ENCODE measurements at places on chromosomes 2 and 18.

GRCh38 chr18:77365667-77366066 lies 116.0 kb downstream of the GALR1 start:
- no peak for DNase-seq

GRCh38 chr2:142130111-142131009 lies 456 bp downstream of the LRP1B start:
- peak; percentile 61 for DNase-seq

GRCh38 chr18:79905993-79906392 lies 45.5 kb downstream of the SLC66A2 start:
- no peak for DNase-seq

DNA sequence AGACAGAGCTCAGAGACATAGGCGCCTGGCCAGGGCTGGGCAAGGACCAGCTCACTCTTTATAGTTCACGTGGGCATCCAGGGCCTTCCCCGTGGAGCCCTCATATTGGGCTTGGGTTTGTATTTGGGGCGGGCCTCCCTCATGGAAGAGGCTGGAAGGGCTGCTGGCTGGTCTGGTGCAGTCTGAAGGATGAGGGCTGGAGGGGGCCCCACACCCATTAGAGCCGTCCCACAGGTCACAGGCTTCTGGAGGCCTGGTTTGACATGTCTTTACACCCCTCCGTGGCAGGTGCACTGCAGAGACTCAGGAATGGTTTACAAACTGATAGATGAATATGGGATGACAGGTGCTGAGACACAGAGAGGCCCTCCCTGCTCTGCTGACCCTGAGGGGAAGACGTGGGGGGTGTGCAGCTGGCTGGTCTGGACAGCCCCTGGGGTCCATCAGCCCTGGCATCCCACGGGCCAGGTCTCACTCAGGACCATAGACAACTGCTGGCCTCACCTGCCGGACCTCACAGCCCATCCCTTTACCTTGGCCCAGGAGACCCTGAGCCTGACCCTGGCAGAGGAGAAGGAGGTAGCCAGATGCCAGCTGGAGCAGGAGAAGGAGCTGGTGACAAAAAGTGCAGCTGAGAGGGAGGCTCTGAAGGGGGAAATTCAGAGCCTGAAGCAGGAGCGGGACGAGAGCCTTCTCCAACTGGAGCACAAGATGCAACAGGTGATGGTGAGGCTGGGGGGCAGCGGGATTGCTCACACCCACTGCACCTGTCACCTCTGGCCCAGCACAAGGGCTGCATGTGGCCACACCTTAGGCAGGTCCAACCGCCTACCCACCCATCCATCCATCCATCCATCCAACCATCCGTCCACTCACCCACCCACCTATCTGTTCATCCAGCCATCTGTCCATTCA lies 43.9 kb downstream of the CROCC2 start:
- DNase-seq = no peak

DNA sequence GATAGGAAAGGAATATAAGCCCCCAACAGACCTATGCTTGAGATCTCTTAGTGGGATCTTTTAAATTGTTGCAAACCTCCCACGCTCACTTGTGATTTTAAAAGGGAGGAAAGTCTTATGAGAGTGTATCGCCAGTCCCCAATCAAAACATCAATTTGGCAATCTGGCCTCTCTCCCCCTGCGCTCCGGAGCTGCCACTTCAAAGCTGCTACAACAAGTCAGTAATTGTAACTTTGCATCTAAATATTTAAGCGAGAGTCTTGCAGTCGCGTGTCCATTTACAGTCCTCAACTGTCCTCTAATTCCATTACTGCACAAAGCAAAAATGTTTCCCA lies 8.4 kb downstream of the PAX3 start:
- no peak for DNase-seq

DNA sequence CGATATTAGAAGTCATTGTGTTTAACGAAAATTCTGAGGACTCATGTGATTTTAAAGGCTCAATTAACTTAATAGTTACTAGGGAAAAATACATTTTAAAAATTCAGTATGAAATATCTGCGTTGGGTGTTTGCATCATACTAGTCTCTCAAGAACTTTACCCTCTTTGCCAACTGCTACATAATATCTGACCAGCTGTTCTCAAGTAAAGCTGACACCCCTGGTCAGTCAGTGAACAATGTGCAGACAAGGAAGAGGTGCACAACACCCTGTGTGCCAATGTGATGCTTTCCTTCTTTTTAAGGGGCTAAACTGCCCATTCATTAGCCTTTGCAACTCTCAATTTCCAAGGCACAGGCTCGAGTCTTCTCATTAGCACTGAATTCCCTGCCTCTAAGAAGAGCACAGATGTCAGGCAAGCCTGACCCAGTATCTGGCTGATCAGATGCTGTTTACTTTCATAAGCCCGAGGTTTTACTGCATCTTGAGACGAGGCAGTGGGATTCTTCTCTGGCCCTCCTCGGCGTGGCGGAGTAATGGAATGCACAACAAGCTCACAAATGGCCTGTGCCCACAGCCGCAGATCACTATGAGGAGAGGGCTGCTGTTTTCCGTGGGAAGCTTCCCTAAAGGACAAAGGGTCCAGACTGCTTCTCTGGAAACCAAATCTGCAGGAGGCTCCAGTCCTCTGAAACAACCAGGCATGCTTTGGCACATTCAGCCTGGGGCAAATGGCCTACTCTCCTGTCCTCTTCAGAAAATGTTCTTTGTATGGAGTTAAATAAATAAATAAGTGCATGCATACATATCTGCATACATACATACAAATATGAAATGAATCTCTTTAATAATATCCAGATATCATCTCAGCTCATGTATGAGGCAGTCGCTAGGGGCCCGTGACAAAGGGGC lies 240.3 kb downstream of the ZNF521 start:
- no peak for DNase-seq

DNA sequence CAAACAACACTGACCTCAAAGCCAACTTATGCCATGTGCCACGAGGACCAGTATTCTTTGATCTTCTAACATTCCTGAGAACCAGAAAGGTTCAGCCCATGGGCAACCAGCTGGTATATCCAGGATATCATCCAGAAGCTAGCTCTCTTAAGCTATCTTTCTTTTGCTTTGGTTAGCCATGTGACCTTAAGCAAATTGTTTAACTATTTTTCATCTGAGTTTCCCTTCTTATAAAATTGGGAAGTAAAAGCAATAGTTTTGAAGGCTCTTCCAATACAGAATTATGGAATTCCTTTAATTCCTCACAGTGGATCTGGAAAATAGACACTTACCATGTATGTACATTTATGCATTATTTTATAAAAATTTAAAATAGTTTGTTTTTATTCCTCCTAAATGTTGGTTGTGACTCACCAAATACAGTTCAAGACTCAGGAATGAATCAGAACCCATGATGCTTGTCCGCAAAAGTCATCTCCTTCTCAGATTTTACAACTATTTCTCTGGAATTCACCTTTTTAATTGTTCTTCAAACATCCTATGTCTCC lies 435.7 kb downstream of the ZEB2 start:
- peak; percentile 93 for DNase-seq

- DNase-seq = peak; percentile 27
Observed at GRCh38 chr2:203446071-203446481, 89.0 kb downstream of the RAPH1 start.

DNA sequence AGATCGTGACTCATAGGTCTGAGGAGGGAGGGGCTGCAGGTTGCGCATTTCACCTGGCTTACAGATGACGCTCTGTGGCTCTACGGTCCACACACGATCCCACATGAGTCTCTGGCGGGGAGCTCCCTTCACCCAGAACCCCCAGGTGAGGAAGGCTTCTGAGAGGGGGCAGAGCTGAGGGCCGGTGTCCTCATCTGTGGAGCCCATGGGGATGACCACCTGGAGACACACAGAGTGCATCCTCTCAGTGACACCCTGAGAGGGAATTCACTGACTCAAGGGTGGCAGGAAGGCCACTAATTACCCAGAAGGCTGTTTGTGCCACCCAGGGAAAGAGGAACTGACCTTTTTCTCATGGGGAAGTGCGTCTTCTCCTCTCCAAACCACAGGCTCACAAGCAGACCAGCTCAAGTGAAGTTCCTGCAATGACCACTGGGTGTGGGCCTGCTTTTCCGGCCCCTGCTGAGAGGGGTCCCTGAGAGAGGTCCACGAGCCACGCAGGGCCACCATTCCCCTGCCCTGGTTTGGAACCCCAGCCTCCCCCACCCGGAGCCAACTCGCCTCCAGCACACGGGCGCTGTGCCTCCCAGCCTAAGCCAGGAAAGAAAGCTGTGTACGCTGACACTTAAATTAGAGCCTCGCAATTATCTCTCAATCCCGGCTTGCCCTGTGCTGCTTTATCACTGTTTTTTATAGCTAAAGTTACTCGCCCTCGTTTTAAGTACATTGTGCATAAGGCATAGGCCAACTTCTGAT lies 114.1 kb downstream of the BCL11A start:
- DNase-seq = no peak

DNA sequence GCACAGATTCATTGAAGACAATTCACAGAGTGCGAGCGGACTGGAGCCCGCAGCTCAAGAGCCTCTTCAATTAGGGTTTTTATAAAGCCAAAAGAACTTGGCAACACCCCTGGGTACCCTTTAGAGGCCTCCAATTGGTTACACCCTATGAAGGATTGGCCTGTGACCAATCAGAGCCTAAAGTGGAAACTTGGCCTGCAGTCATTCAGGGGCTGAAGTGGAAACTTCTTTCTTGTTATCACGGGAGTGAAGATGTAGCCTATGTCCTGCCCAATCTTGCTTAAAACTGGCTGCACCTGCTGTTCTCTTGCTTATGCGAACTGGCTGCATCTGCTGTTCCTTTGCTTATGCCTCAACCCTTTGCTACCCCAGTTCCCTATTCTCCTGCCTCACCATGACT lies 1.8 kb upstream of the HJURP start:
- no peak for DNase-seq

DNA sequence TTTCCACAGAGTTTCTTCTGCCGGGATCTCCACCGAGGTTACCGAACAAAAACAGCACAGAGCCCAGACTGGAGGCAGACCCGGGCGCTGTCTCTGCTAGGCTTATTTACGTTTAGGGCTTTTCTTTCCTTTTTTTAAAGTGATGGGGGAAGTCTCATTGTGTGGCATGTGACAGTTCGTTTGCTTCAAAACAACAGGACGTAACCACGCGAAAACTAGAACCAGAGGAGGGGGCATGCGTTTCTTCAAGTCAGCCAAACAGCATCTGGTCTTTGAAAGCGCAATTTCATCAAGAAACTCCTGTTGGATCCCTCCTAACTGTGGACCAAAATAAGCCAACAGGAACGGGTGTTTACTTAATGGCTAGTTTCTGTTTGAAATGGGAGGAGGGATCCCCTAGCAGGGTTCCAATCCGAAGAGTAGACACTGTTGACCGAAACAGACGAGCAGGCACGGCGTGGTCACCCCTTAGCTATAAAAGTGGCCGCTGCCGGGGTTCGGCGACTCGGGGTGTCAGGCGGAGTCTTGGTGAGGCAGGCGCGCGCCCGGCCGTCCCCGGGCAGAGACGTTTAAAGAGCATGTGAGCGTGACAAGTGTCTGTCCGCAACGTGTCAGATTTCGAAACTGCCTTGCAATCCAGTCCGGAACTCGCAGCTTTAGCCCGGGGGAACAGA lies 997 bp upstream of the TGIF1 start:
- peak; percentile 97 for DNase-seq

DNA sequence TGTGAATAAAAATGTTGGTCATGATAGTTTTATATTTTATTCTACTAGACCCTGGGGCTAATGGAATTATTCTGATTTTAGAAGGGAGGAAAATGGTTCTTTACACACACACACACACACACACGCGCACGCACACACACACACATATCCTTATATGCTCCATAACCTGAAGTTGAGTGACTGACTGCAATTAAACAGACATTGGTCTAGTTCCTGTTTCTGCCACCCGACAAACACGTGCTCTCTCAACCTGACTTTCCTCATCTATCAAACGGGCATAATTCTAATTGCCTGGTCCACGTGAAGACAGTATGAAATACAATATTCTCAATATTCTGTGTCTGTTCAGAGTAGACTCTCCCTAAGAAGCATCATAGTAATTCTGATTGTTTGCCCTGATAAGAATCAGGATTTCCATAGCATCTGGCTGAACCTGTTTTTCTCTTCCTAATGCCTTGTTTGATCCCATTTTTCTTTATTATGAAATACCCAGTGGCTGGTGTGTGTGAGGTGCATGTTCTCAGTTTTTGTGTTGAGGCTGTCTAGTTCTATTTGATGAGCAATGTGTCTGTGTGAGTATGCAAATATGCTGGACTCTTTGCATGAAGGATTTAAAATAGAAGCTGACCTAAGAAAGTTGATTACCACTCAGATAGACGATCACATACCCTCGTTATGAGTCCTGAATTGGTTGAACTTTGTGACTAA lies 51.0 kb downstream of the SETBP1 start:
- DNase-seq = peak; percentile 60

- DNase-seq = peak; percentile 87
Observed at GRCh38 chr18:55500316-55501086, 87.5 kb downstream of the TCF4 start.

DNA sequence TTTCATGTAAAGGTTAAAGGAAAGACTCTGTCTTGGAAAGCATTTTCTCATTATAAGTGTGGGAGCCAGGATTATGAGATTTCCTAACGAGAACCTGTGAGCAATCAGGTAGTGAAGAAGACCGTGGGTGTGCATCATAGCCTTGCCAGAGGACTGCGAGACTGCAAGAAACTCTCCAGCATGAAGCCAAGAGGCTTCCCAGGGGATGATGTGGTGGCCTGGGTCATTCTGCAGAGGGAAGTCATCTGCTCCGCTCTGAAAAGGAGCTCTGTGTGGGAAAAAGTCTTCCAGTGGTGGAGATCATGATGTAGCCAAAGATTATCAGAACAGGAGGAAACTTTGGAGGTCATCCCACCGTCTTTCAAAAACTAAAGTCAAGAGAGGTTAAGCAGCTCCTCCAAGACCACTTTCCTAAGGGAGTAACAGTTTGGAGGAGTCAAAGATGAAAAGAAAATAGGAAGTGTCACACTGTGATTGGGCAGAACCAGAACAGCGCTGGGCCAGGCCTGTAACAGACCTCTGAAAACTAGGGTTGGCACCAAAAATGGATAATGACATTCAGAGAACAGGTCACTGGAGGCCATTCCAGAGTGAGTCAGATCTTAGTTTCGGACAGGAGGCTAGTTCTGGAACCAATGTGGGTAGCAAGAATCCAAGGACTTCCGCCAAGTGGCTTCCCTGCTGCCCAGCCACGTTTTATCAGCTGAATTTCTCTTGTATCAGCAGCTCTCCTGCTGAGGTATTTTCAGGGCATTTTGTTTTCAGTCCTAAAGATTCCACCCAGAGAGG lies 113.0 kb downstream of the LRATD1 start:
- DNase-seq = no peak

DNA sequence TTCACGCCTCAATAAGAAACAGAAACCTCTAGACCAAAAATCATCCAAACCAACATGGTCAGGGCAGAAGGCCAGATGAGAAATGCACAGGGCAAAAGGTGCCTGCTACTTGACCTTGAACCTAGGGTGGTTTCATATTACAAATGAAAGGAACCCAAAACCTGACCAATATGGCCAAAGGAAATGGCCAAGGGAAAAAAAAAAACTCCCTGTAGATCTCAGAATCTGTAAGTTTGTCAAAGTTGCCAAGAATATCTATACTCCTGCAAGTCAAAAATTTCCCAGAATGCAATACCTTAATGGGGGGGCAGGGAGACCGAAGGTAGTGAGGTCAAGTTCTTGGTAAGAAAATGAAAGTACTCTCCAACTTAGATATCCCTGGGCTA lies 47.2 kb downstream of the HIBCH start:
- DNase-seq = no peak

GRCh38 chr2:7429733-7430132 lies 512.5 kb downstream of the RNF144A start:
- DNase-seq = no peak

GRCh38 chr18:73153271-73153670 lies 285.5 kb upstream of the NETO1 start:
- peak; percentile 57 for DNase-seq

GRCh38 chr2:152560166-152560565 lies 157.1 kb downstream of the PRPF40A start:
- peak; percentile 88 for DNase-seq

All from fibroblast of skin of scalp (primary cell).